ENCODE measurements at places on chromosomes 7 and 10. TPM values are rescaled to one million over a fixed set of nuclear protein-coding genes. Genes with fewer than 3 reads are reported as not detected.

- DNase-seq = peak; percentile 55
Observed at GRCh38 chr10:119205894-119206602, 1.3 kb upstream of the GRK5 start.

ACSM6 gene
- 1.1 TPM for total RNA-seq

PDK4 gene
- 234 TPM for total RNA-seq

DNA sequence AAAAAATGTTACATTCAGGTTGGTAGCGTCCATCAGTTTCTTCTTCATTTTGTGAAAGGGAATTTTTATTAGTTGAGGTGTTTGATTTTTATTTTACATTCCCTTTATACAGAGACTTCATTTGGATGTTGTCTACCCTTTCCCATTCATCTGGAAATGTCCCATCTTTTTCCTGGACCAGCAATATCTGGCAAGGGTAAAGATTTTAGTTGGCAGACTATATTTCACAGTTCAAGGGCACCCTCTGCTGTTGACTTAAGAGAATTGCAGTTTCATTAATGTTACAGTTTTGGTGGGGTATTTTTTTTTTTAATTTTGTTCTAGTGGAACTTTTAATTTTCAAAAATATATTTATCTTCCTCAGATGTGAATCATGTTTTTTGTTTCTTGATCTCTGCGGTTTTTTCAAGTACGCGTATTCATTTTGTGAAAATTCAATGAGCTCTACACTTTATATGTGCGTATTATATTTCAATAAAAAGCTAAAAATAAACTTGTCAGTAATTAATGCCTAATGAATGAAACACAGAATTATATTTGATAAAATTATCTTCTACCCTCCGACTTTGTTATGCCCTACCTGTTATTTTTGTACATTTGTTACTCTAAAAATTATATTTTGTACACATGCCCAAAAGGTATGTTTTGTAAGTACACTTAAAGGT, 97.9 kb upstream of the KLF14 start:
- no peak for DNase-seq

GRCh38 chr7:47452295-47452694, 129.6 kb downstream of the TNS3 start:
- DNase-seq = no peak

PROSER2 gene
- 7.9 TPM for total RNA-seq

Measured in lower leg skin (tissue), 4 donors.